Prostate gland (tissue), 2 donors: ENCODE measurements at places on chromosomes 11 and 22.

DNA sequence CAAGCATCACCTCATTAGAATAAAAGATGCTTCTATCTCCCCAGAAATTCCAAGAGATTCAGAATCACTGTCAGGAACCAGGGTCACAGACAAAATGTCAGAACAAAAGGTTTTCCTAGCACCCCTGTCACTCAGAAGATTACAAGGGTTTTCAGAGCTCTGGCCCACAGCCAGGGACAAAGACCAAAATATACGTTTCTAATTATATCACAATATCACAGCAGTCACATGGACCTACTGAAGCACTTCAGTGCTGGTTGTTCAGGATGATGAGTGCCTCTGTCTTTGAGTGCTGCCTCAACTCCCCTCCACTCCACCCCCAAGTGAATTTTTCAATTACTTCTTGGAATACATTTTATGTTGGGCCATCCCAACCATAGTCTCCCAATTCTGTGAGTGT is 21.9 kb upstream of the RTL6 start:
- DNase-seq = no peak

DNA sequence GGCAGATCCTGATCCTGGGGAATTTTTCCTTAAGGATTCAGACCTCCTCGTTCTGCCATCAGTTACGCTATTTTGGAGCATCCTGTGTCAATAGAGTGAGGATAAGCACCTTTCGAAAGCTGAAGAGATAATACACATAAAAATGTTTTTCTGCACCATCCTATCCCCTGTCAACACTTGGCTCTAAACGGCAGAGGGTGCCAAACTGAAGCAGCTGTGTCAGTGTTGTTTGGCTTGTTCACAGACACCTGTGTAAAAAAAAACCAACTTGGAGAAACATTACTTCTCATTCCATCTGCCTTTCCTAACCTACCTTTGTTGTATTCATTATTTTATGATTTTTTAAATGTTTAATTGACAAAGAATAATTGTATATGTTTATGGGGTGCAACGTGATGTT is 417.0 kb upstream of the DDI1 start:
- DNase-seq = no peak

DNA sequence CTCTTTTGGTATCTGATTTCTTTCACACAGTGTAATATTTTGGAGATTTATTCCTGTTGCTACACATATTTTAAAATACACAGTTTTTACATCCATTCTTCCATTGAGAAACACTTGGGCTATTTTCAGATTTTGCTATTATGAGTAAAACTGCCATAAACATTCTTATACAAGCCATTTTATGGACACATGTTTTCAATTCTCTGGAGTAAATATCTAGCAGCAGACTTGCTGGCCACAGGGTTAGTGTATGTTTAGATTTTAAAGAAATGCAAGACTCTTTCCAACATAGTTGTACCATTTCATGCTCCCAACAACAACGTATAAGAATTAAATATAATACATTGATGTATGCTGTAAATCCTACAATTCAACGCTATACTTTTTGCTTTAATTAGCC is 360.8 kb upstream of the PITPNB start:
- no peak for DNase-seq

DNA sequence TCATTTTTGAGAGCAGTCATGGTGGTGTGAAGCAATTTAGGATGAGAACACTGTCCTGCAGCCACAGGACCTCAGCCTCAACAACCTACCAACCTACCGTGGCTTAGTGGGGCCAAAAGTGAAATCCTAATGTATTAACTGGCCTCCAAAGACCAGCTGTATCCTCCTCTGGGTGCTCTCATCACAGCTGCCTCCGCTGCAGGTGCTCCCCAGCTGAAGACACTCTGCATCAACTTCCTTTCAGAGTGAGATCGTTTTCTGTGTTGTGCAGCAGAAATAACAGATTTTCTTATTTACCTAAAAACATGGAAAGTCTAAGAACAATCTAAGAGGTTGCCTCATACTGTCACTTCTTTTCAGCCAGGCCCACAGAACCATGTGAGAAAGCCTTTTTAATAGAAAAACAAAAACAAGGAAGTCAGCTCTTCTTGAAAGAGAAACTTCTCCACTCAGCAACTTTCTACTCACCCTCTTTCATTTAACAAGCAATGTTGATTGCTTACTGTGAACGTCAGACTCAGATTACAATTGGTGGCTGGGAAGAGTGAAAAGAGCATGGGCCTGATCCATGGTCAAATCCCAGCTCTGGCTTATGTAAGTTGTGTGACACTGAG is 136.1 kb downstream of the TENM4 start:
- DNase-seq = no peak
